ENCODE measurements at places on chromosomes 16 and 17.

DNA sequence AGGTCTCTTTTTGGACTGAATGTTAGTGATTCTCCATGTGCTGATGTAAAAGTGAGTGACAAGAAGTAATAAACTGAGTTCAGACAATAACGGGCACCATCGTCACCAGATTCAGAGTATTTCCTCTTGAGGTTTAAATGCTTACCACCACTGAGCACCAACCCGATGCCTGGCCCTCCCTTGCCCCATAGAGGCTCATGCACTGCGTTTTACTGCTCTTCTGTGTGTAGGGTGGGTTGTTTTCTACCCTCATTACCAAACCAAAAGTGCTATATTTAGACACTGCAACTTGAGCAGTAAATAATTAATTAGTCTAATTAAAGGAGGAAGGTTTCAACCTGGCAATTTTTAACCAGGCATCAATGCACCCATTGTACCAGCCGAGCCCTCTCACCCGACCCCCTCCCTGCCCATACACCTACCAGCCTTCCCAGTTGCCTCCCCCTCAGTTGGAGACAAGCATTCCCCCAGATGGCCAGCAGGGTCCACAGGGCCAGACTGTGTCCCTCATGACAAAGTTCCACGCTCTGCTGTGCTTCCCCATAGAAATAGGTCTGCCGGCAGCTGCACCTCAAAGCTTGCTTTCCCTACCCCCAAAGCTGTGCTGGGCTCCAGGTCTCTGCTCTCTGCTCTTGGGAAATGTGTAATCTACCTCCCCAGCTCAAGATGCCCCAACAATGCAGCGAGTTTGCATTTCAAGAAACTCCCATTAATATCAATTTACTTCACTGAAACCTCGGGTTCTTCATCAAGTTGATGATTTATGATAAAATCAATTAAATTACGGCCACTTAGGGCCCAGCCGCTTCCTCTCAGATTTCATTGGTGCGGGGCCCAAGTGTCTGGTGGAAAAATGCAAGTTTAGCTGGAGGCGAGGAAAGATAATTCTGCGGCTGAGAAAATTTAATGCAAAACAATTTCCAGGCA is 16.0 kb downstream of the HOXB4 start:
- DNase-seq = no peak

DNA sequence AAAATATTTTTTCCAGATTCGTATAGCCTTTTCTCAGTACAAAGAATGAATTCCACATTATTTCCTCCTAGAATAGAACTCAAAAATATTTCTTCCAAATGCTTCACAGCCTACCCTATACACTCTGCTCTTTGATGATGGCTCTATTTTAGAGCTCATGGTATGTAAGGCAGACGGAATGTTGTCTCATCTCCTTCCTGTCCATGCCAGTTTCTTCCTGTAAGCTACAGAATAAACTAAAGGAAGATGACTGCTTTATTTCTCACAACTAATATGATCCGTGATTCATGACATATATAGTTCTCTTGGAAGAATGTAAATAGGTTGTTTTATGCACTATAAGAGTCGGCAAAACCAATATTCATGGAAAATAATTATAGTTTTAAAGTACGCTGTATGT is 723.1 kb downstream of the CDH11 start:
- DNase-seq = no peak

DNA sequence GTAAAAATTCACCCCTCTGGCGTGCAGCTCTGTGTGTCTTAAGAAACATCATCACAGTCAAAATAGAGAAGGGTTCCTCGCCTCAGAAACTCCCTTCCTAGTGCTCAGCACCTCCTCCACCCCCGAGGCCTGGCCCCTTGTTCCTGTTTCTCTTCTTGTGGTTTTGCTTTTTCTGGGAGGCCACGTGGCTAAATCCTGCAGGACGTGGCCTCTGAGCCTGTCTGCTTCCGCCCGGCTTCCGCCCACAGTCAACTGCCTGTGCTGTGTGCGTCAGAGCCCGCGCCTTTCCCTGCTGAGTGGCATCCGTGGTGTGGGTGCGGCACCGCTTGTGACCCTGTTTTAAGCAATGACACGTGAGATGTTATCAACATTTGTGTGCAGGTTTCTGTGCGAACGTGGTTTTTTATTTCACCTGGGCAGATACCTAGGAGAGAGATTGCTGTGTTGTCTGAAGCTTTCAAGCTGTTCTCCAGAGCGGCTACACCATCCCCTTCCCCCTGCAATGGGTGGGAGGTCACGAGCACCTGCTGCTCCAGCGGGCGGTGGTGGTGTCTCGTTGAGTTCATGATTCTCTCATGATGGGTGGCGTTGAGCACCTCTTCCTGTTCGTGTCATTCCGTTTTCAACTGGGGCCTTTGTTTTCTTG is 21.7 kb downstream of the ACSF3 start:
- DNase-seq = peak; percentile 85

DNA sequence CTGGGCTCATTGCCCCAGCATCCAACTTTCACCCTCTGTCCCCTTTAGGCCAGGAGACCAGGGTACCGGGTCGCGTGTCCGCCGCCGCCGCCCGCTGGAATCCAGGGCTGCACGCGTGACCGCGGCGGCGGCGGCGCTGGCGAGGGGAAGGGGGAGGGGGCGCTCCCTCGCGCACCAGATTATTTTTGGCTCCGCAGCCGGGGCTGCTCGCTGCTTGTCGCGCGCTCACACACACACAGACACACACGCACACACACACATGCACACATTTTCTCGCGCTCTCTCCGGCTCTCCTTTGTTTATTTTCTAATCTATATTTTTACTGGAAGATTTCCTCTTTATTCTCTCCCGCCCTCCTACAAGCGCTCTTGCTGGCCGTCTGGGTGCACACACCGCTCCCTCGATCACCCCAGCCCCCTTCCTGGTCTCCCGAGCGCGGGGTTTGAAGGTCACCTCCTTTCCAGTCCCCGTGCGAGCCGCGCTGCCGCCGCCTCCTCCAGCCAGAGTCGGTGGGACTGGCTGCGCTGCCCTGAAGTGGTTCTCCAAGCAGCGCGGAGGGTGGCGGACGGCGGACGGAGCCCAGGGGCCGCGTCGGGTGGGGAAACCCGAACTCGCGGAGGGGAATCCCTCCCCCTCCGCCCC is 921.4 kb upstream of the EEF2KMT start:
- no peak for DNase-seq

DNA sequence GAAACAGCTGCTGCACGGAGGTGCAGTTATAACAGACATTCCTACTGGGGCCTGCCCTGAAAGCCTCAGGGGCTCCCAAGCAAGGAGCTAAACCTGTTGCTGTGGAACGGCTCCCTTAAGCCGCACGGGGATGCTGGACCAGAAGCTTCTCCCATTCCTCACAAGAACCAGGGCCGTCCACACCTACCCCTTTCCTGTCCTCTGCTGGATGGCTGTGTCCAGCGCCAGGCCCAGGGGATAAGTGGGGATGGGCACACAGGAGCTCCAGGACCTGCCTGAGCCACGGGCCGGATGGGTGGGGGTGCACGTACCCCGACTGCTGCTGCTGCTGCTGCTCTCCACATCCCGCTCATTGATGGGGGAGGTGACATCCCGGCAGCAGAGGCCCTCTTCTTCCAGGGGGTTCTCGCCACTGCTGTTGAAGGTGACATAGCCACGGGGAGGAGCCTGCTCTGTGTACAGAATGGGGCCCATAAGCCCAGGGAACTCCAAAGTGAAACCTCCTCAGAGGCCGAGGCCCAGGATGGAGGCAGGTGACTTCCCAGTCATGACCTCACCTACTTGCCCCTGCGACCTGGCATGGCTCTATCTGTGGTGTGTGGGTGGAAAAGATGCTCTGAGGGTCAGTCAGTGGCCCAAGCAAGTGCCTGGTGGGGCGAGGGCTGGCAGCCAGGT is 8.6 kb downstream of the NUDT16L1 start:
- DNase-seq = no peak

- DNase-seq = no peak
Measured at GRCh38 chr16:26816885-26817571, 249.7 kb upstream of the C16orf82 start.

GRCh38 chr16:83723901-83724300 is 83.9 kb upstream of the HSBP1 start:
- no peak for DNase-seq

GRCh38 chr17:49986396-49987289 is 8.4 kb downstream of the DLX3 start:
- no peak for DNase-seq

GRCh38 chr17:40695874-40696472 is 7.6 kb downstream of the KRT24 start:
- DNase-seq = no peak

GRCh38 chr16:77788181-77789084 is at the start of gene VAT1L:
Gene VAT1L (plus strand): TSS chr16:77788564. CDS start chr16:77788683, 119 bp downstream.
- peak; percentile 48 for DNase-seq

- DNase-seq = no peak
Measured at GRCh38 chr17:83179374-83179773, 100.0 kb downstream of the METRNL start.

DNA sequence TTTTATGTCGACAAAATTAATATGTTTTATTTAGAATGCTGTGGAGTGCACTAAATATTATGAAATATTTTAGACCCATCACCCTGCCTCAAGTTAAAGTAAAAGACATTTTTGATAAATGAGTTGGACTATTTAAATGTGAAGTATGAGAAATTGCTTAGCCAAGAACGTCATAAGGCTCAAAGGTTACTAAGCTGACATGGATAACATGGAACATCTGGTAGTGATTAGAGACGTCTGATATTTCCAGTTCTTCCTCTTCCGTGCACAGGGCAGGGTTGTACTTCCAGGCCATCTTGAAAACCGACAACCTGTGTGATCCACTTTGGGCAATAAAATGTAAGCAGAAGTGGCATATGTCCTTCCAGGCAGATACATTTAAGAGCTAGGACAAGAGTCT is 7.2 kb upstream of the CCL8 start:
- DNase-seq = no peak

- DNase-seq = no peak
Measured at GRCh38 chr16:74563828-74564263, 43.1 kb downstream of the GLG1 start.

GRCh38 chr16:66459878-66460277 is 32.8 kb downstream of the BEAN1 start:
- DNase-seq = no peak

- DNase-seq = no peak
Measured at GRCh38 chr16:17294856-17295255, 175.9 kb downstream of the XYLT1 start.

GRCh38 chr16:595094-595528 is 5.2 kb downstream of the RAB40C start:
- DNase-seq = no peak

DNA sequence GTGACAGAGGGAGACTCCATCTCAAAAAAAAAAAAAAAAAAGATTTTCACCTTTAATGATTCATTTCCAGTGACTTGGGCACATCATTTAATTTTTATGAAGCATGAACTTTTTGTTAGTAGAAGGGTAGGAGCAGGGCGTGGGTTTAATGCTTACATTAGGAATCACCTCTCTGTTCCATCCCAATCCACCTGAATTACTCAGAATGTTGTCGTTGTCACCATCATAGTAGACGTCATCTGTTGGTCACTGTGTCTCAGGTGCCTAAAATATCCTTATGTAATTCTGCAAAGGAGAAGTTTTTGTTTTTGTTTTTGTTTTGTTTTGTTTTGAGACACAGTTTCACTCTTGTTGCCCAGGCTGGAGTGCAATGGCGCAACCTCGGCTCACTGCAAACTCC is 38.3 kb upstream of the TEKT3 start:
- DNase-seq = no peak

DNA sequence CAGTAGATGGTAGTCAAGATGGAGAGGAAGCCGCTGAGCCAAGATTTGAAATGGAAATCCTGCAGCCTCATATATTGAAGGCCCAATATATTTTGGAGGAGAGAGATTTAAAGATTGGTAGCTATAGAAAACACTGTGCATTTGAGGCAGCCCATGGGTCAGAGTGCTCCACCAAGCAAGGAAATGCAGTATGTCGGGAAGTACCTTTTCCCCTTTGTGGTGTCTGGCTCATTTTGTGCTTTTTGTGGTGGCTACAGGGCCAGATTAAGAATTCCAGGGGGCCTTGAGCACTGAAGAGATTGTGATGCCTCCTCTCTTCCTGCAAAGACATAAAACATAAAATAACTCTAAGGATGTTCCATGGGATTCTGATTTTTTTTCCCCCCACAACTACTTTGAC is 39.6 kb downstream of the CDRT15 start:
- no peak for DNase-seq

GRCh38 chr16:4408323-4408690 is 8.1 kb downstream of the CORO7 start:
- DNase-seq = no peak

DNA sequence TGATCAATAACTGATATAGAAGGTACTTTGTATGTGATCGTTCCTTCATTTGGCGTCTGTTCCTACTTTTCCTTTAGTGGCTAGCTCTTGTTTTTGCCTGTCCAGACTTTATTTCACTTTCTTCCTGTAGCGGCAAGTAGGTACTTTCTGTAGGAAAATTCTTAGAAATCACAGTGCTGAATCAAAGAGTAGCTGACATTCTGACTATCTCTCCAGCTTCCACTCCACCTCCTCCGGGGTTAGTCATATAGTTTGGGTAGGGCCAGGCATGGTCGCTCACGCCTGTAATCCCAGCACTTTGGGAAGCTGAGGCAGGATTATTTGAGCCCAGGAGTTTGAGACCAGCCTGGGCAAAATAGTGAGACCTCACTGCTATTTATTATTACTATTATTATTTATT is 29.9 kb upstream of the PAFAH1B1 start:
- DNase-seq = no peak

GRCh38 chr17:11122908-11123307 is 118.1 kb upstream of the SHISA6 start:
- DNase-seq = no peak

DNA sequence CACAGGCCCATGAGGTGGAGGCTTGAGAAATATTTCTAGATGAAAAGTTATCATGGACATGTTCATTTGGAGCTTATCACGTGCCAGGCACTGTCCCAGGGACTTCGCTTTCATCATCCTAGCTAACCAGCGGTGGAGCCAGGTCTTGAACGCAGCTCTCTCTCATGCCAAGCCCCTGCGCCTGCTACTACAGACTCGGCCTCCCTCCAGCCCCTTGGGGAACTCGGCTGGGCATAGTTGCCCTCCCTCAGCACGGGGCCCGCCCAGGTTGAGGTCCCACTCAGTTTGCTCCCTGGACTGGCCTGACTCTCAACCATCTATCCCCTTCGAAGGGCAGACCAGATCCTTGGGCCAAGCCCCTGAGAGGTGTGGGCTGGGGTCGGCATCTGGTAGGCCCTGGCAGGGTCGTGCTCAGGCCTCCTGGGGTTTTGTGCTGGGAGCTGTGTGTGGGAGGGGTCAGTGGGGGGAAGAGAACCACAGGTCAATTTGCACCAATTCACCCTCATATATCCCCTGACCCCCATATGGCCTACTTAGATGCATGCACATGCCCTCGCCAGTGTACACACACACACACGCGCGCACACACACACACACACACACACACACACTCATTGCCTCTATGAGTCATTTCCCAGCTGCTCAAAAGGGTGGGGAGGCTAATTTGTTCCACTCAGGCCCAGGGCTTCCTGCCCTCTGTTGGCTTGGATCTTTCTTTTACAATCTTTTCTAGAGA is 12.1 kb upstream of the SCN4A start:
- DNase-seq = no peak

- peak; percentile 64 for DNase-seq
Measured at GRCh38 chr17:30922235-30923030, 688 bp downstream of the ADAP2 start.

GRCh38 chr17:79678091-79678735 is 52.5 kb upstream of the ENPP7 start:
- DNase-seq = no peak

All from GM13976 (cell line).